ENCODE measurements at places on chromosomes 5 and 9.

DNA sequence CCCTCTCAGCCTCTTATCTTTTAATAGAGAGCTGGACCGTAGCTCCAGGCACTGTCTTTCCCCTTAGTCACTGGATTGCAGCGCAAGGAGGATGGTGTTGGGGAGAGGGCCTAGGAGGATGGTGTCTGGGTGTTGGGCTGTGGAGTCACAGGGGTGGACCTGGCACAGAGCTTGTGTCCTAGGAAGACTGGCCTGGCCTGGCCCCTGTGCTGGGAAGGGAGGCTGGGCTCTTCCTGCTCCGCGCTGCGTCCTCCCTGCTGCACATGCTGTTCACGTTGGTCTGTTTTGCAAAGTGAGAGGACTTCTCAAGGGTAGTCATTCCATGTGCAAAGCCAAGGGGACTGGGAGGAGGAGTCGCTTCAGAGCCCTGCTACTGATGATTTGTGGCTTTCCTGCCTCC, 123.9 kb downstream of the EHMT1 start:
- no peak for DNase-seq

DNA sequence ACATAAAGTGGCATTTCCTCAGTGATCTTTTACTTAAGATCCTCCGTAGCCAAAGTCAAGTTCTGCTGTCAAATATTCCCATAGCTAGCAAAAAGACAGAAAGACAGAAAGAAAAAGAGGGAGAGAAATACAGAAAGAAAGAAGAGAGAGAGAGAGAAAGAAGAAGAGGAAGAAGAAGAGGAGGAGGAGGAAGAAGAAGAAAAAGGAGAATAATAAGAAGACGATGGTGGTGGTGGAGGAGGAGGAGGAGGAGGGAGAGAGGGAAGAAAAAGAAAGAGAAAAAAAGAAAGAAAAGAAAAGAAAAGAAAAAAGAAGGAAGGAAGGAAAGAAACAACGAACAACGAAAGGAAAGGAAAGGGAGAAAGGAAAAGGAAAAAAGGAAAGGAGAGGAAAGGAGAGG, 54.1 kb downstream of the FAT2 start:
- DNase-seq = no peak

DNA sequence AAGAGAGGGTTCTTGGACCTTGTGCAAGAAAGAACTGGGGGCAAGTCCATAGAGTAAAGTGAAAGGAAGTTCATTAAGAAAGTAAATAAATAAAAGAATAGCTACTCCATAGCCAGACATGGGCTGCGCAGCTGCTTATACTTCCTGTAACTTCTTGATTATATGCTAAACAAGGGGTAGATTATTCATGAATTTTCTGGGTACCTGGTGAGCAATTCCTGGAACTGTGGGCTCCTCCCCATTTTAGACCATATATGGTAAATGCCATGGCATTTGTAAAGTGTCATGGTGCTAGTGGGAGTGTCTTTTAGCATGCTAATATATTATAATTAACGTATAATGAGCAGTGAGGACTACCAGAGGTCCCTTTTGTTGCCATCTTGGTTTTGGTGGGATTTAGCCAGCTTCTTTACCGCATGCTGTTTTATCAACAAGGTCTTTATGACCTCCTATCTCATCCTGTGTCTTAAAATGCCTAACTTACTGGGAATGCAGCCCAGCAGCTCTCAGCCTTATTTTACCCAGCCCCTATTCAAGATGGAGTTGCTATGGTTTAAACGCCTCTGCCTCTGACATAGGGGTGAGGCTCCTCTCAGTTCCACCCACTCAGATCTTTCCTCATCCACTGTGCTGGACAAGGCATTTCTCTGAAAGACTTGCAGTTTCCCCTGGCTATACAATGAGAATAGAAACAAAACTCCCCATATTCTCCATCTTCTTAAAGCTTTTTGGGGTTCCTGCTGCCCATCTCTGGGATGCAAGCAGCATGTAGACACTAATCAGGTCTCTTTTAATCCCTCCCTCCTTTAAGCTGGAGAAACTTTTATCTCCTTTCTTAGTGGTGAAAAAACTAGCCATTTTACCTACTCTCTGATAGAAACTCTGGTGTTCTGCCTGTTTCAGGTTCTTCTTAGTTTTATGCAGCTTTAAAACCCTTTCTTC, 91.2 kb downstream of the ARRDC3 start:
- no peak for DNase-seq

DNA sequence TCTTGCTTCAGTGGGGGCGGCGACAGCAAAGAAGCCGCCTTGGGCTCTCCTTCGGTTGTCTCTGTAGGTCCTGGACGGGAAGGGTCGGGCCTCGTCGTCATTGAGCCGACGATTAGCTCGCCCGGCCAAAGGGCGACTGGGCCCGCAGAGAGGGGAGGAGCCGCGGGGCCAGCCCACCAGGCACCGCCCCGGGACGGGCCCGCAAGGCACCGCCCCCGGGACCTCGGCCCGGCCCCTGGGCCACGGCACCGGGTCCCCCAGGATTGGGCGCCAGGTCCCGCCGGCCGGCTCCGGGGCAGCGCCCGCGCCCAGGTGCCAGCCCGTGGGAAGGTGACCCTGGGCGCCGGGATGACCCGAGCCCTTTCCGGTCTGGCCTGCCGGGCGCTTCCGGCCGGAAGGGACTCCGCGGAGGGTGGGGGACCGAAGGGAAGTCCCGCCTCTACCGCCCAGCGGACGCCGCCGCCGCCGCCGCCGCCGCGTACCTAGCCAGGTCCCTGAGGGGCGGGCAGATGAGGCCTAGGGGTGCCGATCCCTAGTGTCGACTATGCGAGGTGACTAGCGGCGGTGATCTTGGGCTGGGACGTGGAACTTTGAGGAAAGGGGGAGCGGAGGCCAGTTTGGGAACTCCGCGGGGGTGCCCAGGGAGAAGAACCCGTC, at the start of the genes GBA2 and RGP1:
TSS of gene GBA2 (minus strand) at position 371 of the 657 bp plus-strand sequence. CDS start 524 bp downstream, outside the sequence.
TSS of gene RGP1 (plus strand) at position 430 of the 657 bp plus-strand sequence. CDS start 469 bp downstream, outside the sequence.
- DNase-seq = peak; percentile 83

GRCh38 chr9:126395439-126396212, 69.0 kb downstream of the MVB12B start:
- DNase-seq = no peak

- no peak for DNase-seq
These were observed 28.3 kb upstream of the STOM start for GRCh38 chr9:121398374-121398773.

GRCh38 chr9:98144631-98145030, 25.6 kb upstream of the TRIM14 start:
- DNase-seq = no peak

DNA sequence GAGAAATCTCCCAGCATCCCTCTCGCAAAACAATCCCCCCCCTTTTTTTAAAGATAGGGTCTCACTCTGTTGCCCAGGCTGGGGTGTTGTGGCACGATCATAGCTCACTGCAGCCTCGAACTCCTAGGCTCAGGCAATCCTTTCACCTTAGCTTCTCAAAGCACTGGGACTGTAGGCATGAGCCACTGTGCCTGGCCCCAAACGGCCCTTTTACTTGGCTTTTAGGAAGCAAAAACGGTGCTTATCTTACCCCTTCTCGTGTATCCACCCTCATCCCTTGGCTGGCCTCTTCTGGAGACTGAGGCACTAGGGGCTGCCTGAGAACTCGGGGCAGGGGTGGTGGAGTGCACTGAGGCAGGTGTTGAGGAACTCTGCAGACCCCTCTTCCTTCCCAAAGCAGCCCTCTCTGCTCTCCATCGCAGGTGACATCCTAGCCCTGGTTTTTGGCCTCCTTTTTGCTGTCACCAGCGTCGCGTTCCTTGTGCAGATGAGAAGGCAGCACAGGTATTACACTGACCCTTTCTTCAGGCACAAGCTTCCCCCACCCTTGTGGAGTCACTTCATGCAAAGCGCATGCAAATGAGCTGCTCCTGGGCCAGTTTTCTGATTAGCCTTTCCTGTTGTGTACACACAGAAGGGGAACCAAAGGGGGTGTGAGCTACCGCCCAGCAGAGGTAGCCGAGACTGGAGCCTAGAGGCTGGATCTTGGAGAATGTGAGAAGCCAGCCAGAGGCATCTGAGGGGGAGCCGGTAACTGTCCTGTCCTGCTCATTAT, 6.8 kb downstream of the CA9 start:
- DNase-seq = no peak

DNA sequence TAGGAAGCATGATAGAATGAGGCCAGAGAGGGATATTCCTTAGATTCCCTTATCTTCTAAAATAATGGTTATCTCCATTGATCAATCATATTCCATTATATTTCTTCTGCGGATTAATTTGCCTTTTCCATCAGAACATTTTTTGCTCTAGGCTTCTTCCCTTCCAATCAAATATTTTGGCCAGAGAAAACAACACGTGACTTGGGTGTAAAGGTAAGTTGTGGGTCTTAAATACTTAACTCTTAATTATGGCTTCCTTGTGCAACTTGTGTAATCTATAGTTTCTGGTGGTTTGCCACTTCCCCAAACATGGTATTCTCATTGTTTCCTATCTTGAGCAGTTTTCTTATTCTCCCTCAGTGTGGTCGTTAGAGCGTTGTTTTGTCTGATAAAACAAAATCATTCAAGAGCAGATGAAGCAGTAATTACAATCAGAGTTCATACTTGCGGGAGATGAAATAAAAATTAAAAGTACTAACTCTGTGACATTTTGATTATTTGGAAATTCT, 889.3 kb downstream of the MAT2B start:
- DNase-seq = no peak

- DNase-seq = no peak
These were observed 237.4 kb downstream of the NR3C1 start for GRCh38 chr5:143166090-143166489.

DNA sequence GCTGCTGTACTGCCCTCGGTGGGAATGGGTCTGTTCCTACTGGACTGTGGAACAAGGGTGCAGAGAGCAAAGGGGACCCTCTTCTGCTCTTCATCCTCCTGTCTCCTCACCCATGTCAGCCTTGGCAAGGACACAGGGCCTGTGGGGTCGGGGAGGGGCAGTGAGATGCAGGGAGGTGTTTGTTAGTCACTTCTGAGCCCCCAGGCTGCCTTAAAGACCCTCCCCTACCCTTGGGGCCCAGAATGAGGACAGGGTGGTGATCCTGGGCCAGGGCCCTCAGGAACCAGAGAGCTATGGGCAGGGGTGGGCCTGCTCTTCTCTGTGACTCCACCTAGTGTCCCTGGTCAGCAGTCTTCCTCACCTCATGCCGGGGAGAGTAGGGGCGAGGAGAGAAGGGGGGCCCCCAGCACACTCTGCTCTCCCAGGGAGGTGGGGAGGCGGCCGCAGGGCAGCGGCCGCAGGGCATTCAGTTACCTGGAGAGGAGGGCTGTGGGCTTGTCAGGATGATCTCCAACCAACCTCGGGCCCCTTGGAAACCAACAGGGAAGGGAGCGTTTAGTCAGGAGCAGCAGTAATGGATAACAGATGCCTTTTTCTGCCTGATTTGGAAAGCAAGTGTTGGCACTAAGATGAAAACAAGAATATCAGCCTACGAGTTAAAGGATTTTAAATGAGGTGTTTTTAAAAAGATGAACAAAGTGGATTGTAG, 62.0 kb upstream of the GARNL3 start:
- DNase-seq = no peak
